ENCODE measurements at places on chromosomes 2 and 18.
A peak's percentile ranks its signal among the peaks of the same experiment; 100 is the strongest.

GRCh38 chr18:12423820-12424219 lies 16.1 kb downstream of the PRELID3A start:
- DNase-seq: no peak

GRCh38 chr2:95320986-95321767 lies 24.0 kb downstream of the KCNIP3 start:
- no peak for DNase-seq

- DNase-seq: no peak
Measured at GRCh38 chr18:30999186-30999585, 43.4 kb downstream of the DSC3 start.

- DNase-seq: no peak
Measured at GRCh38 chr18:38033282-38033681, 467.7 kb upstream of the CELF4 start.

DNA sequence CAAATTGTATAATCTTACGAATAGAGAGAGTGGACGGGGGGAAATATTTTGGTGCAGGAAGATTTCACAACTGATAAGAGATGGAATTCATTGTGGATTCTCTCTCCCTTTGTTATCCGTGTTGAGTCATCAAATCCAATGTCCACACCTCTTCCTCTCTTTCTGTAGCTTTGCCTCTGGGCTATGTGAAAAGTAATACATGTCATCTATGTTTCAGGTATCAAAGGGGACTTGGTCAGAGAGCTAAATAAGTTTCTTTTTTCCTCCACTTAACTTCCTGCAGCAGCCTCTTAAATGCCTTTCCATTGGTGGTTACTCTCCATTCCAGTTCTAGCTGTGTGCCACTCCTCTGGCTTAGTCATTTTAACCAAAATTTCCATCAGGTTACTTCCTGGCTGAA lies 169.3 kb upstream of the NXPH2 start:
- DNase-seq: no peak

DNA sequence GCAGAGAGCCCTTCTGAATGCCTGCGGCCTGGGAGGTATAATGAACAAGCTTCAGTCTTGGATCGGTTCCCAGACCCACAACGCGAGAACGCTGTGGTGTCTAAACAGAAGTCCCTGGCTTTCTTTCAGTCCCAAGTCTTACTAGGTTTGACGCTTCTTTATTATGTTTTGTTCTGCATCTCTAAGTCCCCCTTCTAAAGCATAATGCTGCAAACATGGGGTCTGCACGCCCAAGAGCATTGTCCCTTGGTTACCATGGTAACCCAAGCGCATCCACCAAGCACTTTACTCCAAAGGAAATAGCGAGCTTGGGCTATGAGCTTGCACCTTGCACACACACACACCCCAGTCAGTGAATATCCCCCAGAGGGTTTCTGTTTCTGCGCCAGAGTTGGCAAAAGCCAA lies 193.7 kb downstream of the INO80D start:
- DNase-seq: no peak

- DNase-seq: no peak
Measured at GRCh38 chr2:240164586-240164985, 24.1 kb upstream of the OTOS start.

GRCh38 chr2:68698567-68699377 lies 35.8 kb upstream of the ARHGAP25 start:
- no peak for DNase-seq

DNA sequence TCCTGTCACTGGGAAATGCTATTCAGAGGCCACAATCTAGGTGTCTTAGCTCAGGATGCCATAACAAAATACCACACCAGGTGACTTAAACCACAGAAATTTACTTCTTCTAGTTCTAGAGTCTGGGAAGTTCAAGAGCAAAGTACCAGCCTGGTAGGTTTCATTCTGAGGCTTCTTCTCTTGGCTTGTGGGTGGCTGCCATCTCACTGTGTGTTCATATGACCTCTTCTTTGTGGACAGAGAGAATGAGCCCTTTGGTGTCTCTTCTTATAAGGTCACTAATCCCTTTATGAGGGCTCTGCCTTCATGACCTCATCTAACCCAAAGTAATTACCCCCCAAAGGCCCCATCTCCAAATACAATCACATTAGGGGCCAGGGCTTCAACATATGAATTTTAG lies 57.3 kb downstream of the RHOB start:
- DNase-seq: no peak

DNA sequence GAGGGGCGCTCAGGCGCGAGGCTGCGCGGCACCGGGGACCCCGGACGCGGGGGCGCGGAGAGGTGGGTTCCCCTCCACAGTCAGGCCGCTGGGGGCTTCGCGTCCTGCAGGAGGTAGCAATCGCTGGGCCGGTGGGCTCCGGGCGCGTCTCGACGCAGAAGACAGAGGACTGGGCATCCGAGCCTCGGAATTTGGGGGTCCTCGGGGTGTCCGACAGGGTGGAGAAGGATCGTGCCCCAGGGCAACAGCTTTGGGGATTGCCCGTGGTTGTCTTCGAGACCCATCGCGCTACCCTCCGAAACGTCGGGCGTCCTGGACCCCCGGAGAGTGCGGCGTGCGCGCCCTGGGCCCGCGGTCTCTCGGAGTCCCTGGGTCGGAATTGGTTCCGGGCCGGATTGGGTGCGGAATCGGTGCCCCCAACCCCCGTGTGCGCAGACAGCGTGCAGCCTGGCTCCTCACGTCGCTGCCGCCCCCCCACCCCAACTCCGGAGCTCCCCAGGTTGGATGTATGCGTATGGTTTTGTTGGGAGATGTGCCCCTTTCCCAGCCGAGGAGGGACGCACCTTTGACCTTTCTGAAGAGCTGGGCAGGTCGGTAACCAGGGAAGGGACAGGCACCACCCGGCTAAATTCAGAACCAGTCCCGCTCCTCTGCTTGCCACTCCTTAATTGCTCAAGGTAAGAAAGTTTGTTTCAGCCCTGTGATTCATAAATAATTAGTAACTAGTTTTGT lies 750 bp downstream of the NPAS2 start:
- no peak for DNase-seq

DNA sequence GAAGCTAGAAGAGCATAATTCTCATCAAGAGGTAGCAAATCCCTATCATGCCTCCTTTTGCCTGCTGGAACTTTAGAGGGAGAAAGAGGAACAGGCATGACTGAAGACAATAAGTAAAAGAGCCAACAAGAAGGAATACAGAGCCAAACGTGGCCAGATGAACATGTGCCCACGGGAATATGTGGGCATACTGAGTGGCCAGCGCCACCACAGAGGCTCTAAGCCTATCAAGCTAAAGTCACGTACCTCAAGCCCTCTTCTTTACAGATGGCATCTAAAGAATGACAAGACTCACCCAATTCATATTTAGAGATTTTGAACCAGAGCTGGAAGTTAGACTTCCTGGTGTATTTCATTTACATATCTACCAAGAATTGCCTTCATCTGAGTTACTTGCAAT lies 59.9 kb upstream of the ITGA4 start:
- DNase-seq: no peak

- no peak for DNase-seq
Measured at GRCh38 chr2:47087051-47087450, 68.1 kb downstream of the STPG4 start.

- DNase-seq: no peak
Measured at GRCh38 chr2:152475982-152476381, 141.0 kb downstream of the FMNL2 start.

GRCh38 chr2:8533923-8534322 lies 147.9 kb upstream of the ID2 start:
- DNase-seq: no peak

DNA sequence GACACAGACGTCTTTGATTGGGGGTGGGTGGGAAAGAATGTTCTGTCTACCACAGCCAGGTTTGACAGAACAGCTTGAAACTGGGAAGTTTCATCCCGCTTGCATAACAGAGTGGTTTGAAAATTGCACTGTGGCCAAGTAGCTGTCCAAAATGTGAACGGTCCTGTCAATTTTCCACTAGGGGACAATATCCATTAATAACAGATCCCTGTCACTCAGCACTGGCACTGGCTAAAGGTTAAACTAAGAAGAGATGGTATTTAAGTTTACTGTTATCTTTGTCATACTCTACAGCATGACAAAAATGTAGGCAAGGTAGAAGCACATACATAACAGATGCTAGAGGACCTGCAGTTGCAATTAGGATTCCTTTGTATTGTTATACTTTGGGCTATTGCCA lies 55.6 kb upstream of the ACMSD start:
- DNase-seq: peak; percentile 17

DNA sequence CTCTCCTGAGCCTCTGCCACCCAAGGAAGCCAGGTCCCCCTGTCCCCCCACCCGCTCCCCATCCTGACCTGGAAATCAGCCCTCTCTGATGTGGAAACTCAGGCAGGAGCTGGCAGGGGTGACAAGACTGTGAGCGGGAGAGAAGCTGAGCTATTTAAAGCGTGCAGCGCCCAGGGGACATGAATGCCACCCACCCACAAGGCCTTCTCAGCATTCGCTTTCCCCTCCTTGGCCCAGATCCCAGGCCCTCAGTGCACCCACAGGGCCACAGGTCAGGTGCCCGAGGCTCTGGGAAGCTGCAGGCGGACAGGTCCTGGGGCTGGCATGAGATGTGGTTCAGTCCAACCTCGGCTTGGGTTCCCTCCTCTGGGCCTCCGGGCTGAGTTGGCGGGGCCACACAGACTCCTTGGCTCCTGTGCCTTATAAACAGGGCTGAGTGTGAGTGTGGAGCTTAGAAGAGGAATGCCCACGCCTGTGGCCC lies 168.3 kb downstream of the SMAD7 start:
- no peak for DNase-seq

DNA sequence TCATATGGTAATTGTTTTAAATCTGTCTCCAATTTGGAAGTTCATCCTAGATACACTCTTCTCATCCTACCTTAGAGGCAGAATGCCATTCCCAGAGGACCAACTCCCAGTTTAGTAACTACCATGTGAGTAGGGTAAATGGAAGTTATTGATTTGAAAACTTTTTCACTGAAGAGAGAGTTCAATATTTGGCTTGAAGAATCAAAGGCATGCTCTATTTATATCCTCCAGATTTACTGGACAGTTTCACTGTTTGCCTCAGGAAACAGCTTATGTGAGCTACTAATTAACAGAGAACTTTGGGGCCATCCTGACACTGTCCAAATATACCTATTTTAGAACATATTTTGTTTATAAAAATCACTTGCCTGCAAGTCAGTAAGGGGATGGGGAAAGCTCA lies 607.2 kb upstream of the GYPC start:
- DNase-seq: no peak

GRCh38 chr2:120238728-120239487 lies 13.7 kb upstream of the RALB start:
- no peak for DNase-seq

GRCh38 chr18:79366177-79367094 lies 29.3 kb upstream of the NFATC1 start:
- DNase-seq: no peak

GRCh38 chr2:217932803-217933616 lies 69.8 kb downstream of the TNS1 start:
- DNase-seq: no peak

DNA sequence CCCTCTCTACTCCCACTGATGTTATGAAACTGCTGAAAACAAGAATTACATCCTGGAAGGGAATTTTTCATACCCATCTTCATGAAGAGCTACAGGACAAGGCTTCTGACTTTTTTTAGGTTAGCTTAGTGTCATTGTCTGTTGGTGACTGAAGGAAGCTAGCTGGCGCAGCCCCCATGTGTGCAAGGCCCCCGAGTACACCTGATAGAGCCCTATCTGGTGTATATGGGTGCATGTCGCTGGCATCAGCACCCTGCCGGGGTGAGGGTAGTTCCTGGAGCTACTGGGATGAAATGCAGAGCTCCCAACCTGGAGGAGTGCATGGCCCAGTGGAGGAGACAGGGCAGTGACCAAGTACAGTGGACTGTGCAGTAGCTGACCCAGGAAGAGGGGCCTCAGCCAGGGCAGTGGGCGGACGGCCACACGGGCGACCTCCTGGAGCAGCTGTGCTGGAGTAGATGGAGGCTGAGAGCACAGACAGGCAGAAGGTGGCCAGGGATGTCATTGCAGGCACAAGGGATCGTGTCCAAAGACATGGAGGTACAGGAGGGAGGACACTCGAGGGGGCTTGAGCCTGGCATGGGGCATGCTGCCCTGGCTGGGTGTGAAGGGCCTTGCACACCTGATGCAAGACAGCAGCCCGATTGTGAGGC lies 12.1 kb downstream of the IMPA2 start:
- no peak for DNase-seq

- no peak for DNase-seq
Measured at GRCh38 chr2:235468978-235469655, 24.7 kb upstream of the AGAP1 start.

DNA sequence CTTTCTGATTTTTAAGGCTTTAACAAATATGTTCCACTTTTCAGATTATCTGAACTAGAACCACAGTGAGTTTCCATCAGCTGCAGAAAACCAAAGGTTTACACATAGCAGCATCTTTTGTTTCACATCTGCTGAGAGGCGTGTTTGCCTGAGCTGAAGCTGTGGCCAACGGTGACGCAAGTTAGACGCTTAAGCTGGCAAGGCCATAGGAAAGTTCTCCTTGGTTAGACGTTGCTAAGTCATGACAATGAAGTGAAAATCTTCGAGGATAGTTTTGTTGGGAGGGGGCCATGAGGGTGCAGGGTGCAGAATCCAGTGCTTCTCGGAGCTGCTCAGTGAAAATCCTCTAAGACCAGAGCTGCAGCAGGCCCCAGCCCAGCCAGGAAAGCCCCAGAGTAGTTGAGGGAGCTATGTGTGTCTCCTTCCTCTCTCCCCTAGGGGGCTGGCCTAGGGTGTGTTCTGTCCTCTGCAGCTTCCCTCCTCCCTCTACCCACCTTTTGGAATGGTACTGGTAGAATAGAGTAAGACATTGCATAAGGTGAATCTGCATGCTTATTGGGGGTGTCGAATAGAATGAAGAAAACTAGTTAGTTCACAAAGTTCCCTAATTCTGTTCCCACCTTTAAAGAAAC lies 105.4 kb downstream of the FHOD3 start:
- DNase-seq: no peak

GRCh38 chr18:69622184-69622583 lies 221.5 kb downstream of the DOK6 start:
- no peak for DNase-seq

DNA sequence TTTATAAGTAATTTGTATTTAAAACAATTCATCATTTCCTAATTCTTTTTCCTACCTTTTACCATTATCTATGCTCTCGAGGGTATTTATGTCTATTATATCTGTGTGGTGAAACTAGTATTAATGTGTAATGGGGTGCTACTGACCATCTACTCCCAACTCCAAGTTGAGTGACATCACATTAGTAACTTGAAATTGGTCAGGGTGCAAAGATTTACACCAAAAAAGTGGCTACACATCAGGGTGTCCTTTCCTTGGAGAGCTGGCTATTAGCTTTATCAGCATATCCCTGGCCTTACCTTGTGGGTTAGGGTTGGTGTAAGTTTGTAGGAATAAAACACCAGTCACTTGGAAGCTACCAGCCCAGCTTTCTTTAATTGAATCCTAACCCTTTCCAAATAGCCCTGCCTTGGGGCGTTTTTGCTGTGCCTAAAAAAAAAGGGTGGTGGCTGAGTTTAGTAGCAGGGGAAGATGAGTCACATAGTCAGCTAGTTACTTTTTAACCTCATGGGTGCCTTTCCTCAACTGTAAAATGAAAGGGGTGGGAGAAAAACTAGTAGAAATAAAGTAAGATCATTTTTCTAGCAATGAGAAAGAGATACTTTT lies 14.0 kb downstream of the ANXA4 start:
- no peak for DNase-seq

Measured in GM18507 (cell line).